Activated CD4-positive, alpha-beta memory T cell treated with anti-CD3 and anti-CD28 coated beads for 36 hours (primary cell): ENCODE measurements at places on chromosomes 6 and 20. TPM values are rescaled to one million over a fixed set of nuclear protein-coding genes. Genes with fewer than 3 reads are reported as not detected.

DNA sequence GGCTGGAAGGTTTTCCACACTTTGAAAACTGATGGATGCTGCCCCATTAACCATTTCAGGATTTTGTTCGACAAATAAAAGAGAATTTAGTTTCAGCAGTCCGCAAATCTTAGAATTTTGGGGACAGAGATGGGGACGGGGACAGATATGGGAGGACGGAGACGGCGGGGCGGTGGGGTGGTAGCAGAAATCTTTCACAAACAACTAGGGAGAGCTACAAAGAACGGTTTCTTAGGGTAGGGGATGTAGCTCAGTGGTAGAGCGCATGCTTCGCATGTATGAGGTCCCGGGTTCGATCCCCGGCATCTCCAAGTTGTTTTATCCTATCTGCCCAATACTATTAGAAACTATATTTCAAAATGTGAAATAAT, 15.1 kb downstream of the HMGN4 start:
- peaks cover 23% of the 10 kb centered on the region for H3K4me1 ChIP-seq
- no peaks in the 10 kb centered on the region for H3K27me3 ChIP-seq
- no peak overlapping the region for H3K4me3 ChIP-seq
- no peaks in the 10 kb centered on the region for H3K36me3 ChIP-seq

GRCh38 chr6:129637340-129638054, 72.5 kb downstream of the ARHGAP18 start:
- peaks cover 3% of the 10 kb centered on the region for H3K36me3 ChIP-seq
- H3K4me3 ChIP-seq, result no peak overlapping the region
- DNase-seq, result no peak

GRCh38 chr6:151317103-151317994, 74.0 kb downstream of the ZBTB2 start:
- no peak for DNase-seq
- H3K27ac ChIP-seq, result no peak overlapping the region
- no peak overlapping the region for H3K4me3 ChIP-seq
- no peaks in the 10 kb centered on the region for H3K4me1 ChIP-seq

Gene JAG1
- total RNA-seq, result 0.15 TPM

DNA sequence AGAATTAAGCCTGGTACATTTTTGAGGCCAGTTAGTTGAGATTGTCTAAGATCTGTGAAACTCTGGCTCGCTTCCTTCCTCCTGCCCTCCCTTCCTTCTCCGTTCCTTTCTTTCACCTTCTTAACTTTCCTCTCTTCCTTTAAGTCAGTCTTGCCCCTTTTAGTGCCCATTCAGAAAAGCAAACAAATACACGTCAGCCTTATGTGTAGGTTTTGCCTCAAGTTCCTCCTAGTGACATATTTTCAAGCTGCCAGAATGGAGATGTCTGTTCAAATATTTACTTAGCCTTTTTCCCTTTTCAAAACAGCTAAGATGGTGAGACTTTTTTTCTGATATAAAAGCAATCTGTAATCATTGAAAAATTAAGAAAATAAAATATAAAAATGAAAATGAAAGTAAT, 178.4 kb downstream of the FARS2 start:
- no peak for DNase-seq
- H3K4me3 ChIP-seq, result no peak overlapping the region
- no peak overlapping the region for H3K27ac ChIP-seq
- peaks cover 10% of the 10 kb centered on the region for H3K4me1 ChIP-seq

Gene ETV7
- 5.9 TPM for total RNA-seq

GRCh38 chr6:76803038-76803580, 660.2 kb downstream of the HTR1B start:
- no peak overlapping the region for H3K4me3 ChIP-seq
- no peak for DNase-seq
- H3K27me3 ChIP-seq, result no peaks in the 10 kb centered on the region
- no peak overlapping the region for H3K27ac ChIP-seq

DNA sequence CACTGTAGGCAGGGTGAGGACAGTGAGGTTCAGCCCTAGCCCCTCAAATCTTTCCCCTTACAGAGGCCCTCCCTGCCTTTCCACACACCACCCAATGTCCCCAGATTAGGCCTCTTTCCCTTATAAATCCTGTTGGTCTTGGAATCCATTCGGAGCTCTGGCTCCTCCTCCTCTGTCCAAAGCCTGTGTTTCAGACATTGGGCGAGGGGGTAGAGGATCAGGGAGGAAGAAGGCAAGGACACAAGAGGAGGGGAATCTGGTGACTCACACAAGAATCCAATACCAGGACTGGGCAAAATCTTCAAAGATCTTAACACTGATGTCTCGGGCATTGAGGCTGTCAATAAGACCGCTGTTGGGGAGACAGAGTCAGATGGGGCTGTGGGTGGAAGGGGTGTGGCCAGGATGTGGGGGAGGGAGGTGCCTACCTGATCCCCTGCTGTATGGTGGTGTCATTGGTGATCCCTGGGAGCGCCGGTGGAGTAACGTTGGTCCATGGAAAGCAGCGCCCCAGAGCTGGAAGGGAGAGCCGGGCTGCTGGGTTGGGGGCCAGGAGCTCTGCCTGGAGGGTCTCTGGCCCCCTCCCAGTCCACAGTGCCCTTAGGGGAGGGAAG, 7.6 kb downstream of the SLC44A4 start:
- no peak overlapping the region for H3K27ac ChIP-seq
- no peak for DNase-seq
- no peaks in the 10 kb centered on the region for H3K27me3 ChIP-seq
- H3K4me1 ChIP-seq, result no peaks in the 10 kb centered on the region
- H3K36me3 ChIP-seq, result no peaks in the 10 kb centered on the region

GRCh38 chr6:19864285-19864684, 27.1 kb downstream of the ID4 start:
- no peaks in the 10 kb centered on the region for H3K36me3 ChIP-seq
- H3K4me3 ChIP-seq, result no peak overlapping the region

- H3K4me3 ChIP-seq, result peak overlapping the region; percentile 78
- H3K36me3 ChIP-seq, result peaks cover 15% of the 10 kb centered on the region
- H3K27ac ChIP-seq, result peak overlapping the region; percentile 99
- H3K27me3 ChIP-seq, result no peaks in the 10 kb centered on the region
- no peak for DNase-seq
Observed at GRCh38 chr6:53336070-53336469, 12.7 kb downstream of the ELOVL5 start.

GRCh38 chr20:52279706-52280105, 88.1 kb upstream of the ZFP64 start:
- no peak overlapping the region for H3K4me3 ChIP-seq
- no peaks in the 10 kb centered on the region for H3K4me1 ChIP-seq
- H3K27ac ChIP-seq, result no peak overlapping the region

- H3K36me3 ChIP-seq, result peaks cover 17% of the 10 kb centered on the region
- H3K27me3 ChIP-seq, result no peaks in the 10 kb centered on the region
- H3K27ac ChIP-seq, result no peak overlapping the region
Observed at GRCh38 chr6:2008383-2008976, 236.9 kb downstream of the GMDS start.

- DNase-seq, result no peak
- no peaks in the 10 kb centered on the region for H3K4me1 ChIP-seq
- peaks cover 9% of the 10 kb centered on the region for H3K27me3 ChIP-seq
- no peak overlapping the region for H3K27ac ChIP-seq
- no peaks in the 10 kb centered on the region for H3K36me3 ChIP-seq
Observed at GRCh38 chr6:38957426-38957825, 91.2 kb upstream of the GLP1R start.
